Sigmoid colon (tissue), 7 donors: ENCODE measurements at places on chromosomes 16 and 17. TPM values are rescaled to one million over a fixed set of nuclear protein-coding genes. Genes with fewer than 3 reads are reported as not detected.

DNA sequence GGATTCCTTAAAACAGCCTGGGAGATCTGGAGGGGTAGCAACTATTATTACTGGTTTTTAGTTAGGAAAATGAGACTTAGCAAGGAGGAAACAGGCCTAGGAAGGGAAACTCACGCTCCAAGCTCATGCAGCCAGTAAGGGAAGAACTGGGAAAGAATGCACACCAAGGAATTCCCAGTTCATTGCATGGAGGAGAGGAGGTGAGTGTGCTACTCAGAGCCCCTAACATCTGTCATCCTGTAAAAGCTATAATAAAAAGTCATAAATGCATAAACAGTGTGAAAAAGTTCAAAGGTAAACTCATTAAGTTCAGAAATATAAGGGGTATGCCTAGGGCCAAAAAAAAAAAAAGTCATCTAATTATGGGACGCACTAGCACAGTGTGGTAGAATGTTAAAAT lies 25.9 kb downstream of the TMEM98 start:
- DNase-seq: no peak
- H3K27me3 ChIP-seq: no peaks in the 10 kb centered on the region
- no peak overlapping the region for H3K27ac ChIP-seq

- no peak overlapping the region for H3K27ac ChIP-seq
- no peak overlapping the region for H3K4me3 ChIP-seq
- H3K36me3 ChIP-seq: peaks cover 23% of the 10 kb centered on the region
- no peaks in the 10 kb centered on the region for H3K27me3 ChIP-seq
Measured at GRCh38 chr17:58341861-58342475, 10.0 kb downstream of the SUPT4H1 start.

DNA sequence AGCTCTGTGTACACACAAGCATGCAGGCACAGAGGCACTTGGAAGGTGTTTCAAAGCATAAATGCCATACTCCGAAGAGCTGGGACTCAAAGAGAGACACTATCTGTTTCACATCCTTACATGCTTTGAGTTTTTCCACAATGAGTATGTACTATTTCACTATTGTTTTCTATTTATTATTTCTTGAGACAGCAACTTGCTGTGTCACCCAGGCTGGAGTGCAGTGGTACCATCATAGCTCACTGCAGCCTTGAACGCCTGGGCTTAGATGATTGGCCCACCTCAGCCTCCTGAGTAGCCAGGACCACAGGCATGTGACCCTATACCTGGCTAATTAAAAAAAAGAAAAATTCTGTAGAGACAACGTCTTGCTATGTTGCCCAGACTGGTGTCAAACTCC lies 31.6 kb downstream of the CYB5D2 start:
- no peaks in the 10 kb centered on the region for H3K4me1 ChIP-seq
- H3K27me3 ChIP-seq: no peaks in the 10 kb centered on the region
- H3K27ac ChIP-seq: no peak overlapping the region
- peaks cover 89% of the 10 kb centered on the region for H3K36me3 ChIP-seq
- H3K4me3 ChIP-seq: no peak overlapping the region

DNA sequence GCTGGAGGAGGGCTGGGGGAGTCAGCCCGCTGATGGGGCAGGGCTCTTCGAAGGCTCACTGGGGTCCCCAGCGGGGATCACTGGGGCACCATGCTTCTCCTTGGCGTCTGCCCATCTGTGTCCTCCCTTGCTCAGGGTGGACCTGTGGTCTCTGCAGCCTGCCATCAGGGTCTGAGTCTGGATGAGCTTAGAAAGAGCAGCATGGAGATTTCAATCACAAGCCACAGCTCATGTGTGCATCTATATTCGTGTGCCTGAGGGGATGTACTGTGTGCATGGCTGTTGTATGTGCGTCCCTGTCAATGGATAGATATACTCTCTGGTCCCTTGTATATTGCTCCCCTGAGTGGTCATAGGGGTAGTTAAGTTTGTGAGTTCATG lies 126.6 kb upstream of the SDK2 start:
- H3K4me3 ChIP-seq: no peak overlapping the region
- H3K4me1 ChIP-seq: peaks cover 18% of the 10 kb centered on the region
- no peaks in the 10 kb centered on the region for H3K27me3 ChIP-seq
- H3K36me3 ChIP-seq: no peaks in the 10 kb centered on the region

- no peaks in the 10 kb centered on the region for H3K36me3 ChIP-seq
- H3K27ac ChIP-seq: peak overlapping the region; percentile 7
- H3K4me1 ChIP-seq: peaks cover 70% of the 10 kb centered on the region
- DNase-seq: no peak
- no peaks in the 10 kb centered on the region for H3K27me3 ChIP-seq
- no peak overlapping the region for H3K4me3 ChIP-seq
Measured at GRCh38 chr17:38448208-38448771, 20.0 kb downstream of the ARHGAP23 start.

- peaks cover 96% of the 10 kb centered on the region for H3K4me1 ChIP-seq
- no peaks in the 10 kb centered on the region for H3K36me3 ChIP-seq
- H3K4me3 ChIP-seq: no peak overlapping the region
Measured at GRCh38 chr17:57948169-57948554, 7.0 kb downstream of the CUEDC1 start.

Gene TEX14
- not detected for polyA plus RNA-seq

DNA sequence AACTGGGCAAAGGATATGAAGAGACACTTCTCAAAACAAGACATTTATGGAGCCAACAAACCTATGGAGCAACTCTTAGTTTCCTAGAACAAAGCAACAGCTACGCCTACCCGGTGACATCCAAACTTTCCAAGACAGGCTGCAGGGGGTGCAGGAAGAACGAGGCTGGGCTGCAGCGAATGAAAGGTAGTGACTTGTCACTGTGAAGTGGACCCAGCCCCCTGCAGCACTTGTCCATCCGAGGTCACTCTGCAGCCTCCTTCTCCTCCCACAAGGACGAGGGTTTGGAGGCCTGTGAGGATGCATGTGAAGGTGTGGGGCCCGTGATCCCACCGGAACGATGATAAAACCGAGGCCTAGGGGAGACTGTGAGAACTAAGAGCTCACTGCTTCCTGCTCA lies 192.6 kb upstream of the RPL38 start:
- no peak overlapping the region for H3K27ac ChIP-seq
- peaks cover 61% of the 10 kb centered on the region for H3K27me3 ChIP-seq
- no peaks in the 10 kb centered on the region for H3K4me1 ChIP-seq
- DNase-seq: no peak
- H3K36me3 ChIP-seq: no peaks in the 10 kb centered on the region

Gene PLCG2
- 24.8 TPM for polyA plus RNA-seq

Gene GPR179
- not detected for polyA plus RNA-seq

GRCh38 chr17:68094481-68095078 lies 59.0 kb downstream of the KPNA2 start:
- H3K4me1 ChIP-seq: no peaks in the 10 kb centered on the region
- no peaks in the 10 kb centered on the region for H3K27me3 ChIP-seq
- no peak for DNase-seq
- no peaks in the 10 kb centered on the region for H3K36me3 ChIP-seq

GRCh38 chr16:23917621-23918020 lies 81.8 kb downstream of the PRKCB start:
- no peaks in the 10 kb centered on the region for H3K36me3 ChIP-seq
- no peak for DNase-seq
- H3K27me3 ChIP-seq: no peaks in the 10 kb centered on the region
- H3K4me1 ChIP-seq: no peaks in the 10 kb centered on the region
- no peak overlapping the region for H3K4me3 ChIP-seq
- H3K27ac ChIP-seq: no peak overlapping the region

DNA sequence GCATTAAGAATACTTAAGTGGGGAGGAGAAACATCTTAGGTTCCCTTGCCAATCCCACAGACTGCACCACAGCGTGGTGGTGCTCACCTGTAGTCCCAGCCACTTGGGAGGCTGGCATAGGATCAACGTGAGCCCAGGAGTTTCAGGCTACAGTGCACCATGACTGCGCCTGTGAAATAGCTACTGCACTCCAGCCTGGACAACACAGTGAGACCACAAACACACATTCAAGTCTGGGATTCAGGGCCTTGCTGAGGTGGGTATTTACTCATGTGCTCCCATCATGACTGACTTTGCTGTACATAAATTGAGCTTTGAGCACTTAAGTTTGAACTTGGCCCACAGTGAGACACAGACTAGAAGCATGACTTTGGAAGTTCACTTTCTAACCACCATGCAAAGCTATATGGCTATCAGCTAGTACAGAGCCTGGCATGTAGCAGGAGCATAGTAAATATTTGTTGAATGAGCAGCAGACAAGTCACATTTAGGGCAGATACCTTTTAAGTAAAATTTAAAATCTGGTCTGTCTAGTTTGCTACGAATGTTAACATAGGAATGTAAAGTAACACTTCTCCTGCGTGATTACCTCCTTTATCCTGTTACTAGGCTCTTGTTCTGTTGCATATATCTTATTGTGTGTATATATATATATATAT lies 33.5 kb downstream of the CEP95 start:
- H3K4me1 ChIP-seq: no peaks in the 10 kb centered on the region
- H3K27me3 ChIP-seq: no peaks in the 10 kb centered on the region
- no peak overlapping the region for H3K4me3 ChIP-seq
- no peak for DNase-seq
- no peak overlapping the region for H3K27ac ChIP-seq

- H3K4me1 ChIP-seq: no peaks in the 10 kb centered on the region
- no peaks in the 10 kb centered on the region for H3K36me3 ChIP-seq
- H3K27ac ChIP-seq: no peak overlapping the region
- H3K4me3 ChIP-seq: no peak overlapping the region
Measured at GRCh38 chr17:6450926-6451832, 6.9 kb downstream of the PIMREG start.

- no peak overlapping the region for H3K27ac ChIP-seq
- no peaks in the 10 kb centered on the region for H3K27me3 ChIP-seq
- H3K36me3 ChIP-seq: no peaks in the 10 kb centered on the region
- H3K4me3 ChIP-seq: no peak overlapping the region
- DNase-seq: no peak
Measured at GRCh38 chr16:56603589-56603988, 4.8 kb upstream of the MT2A start.

Gene G6PC1
- not detected for polyA plus RNA-seq

DNA sequence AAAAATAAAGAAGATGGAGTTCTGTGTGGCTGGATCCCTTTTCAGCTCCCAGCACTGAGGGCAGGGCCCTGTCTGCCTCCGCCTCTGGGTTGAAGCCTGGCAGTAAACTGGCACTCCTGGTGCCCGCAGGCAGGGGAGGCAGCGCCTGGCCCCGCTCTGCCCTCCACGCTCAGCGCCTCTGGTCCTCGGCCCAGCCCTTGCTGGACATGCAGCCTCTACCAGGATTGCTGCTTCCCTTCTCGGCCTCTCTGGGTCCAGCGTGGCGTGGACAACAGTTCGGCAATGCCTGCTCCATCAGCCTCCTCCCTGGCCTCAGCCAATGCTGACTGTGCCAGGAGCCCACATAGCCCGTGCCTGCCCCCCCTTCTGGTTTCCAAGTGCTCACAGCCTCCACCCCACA lies 84.4 kb upstream of the CHMP6 start:
- no peaks in the 10 kb centered on the region for H3K27me3 ChIP-seq
- peaks cover 56% of the 10 kb centered on the region for H3K36me3 ChIP-seq
- H3K4me1 ChIP-seq: no peaks in the 10 kb centered on the region
- no peak for DNase-seq

Gene SOST
- polyA plus RNA-seq: not detected

GRCh38 chr16:67017810-67018488 lies 11.0 kb upstream of the CBFB start:
- H3K4me1 ChIP-seq: peaks cover 15% of the 10 kb centered on the region
- peak; percentile 71 for DNase-seq
- H3K27me3 ChIP-seq: no peaks in the 10 kb centered on the region
- H3K27ac ChIP-seq: no peak overlapping the region
- no peak overlapping the region for H3K4me3 ChIP-seq
